ENCODE measurements at places on chromosomes 1 and 21.

DNA sequence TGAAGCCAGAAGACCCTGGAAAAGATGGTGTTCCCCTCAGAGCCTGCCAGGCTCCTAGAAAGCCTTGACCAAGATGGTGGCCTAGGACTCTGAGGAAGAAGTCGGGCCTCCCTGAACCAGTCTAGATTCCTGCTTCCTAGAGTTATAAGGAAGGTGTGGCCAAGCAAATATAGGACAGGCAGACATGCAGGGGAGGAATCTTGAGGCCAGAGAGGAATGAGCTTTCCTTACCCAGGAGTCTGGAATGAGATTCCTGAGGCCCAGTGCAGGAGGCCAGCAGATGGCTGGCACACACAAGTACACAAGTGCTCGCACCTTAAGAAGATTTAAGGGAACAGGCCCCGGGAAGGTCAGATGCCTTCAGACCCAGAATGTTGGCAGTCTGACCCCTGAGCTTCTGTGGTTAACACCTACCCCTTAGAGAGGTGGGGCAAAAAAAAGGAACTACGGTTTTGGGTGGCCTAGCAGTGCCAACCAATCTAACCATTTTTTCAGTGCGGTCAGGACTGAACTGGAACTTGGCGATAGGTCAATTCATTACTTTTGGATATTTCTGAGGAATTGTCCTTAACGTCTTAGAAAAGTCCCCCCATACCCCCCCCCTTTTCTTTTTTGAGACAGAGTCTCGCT lies 73.3 kb downstream of the MDM4 start:
- DNase-seq: no peak

DNA sequence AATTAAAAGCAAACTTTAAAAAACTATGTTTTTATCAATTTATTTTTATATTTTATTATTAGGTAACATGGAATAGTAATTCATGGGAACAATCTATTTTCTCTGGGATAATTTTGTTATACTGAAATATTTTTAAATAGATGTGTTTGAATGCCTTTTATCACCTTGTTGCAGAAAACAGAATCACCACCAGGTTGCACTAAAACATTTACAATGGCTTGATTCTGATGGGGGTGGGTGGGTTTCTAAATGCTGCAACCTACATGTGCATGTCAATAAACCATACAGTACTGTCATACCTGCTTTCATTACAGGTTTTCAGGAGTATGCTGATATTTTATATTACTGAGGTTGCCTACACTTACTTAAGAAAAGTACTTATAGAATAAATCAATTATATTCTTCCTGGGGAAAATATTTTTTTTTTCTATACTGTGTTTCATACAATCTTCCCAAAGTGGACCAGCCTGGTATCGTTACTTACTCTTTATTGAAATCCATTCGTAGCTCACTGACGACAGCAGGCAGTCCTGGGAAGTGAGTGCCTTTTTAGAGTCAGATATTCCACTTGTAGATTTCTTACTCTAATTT lies 132.8 kb downstream of the PTPRC start:
- DNase-seq: no peak

DNA sequence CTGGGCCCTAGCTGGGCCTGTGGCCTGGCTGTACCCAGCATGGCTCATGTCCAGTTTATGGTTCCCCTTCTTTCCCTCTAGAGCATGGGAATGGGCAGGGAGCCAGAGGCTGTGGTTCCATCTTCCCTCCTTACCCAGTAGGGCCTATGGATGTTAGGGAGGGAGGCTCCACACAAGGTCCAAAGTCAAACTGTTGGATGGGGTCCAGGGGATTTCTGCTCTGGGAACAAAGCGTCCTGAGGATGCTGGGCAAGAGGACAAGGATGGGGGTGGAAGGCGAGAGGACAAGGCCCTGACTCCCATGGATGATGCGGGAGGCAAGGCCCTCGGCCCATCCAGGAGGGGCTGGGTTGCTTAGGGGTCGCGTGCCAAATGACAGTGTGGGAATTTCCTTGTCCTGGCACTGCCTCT lies 17.3 kb downstream of the CSF1 start:
- no peak for DNase-seq

DNA sequence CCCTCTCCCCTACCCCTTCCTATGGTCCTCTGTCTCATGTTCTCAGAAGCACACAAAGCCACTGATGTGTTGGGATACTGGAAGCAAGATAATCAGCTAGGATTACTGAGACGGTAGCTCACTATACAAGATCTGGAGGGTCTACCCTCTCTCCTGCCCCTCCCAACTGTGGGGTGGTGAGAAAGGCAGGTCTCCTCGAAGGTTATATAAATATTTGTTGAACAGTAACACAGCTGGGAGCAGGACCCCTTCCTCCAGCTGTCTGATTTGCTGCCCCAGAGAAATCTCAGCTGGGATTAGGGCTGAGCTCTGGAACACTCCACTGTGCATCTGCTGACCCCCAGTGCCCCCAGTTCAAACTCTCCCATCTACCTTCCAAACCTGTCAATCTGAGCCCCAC lies 94.2 kb upstream of the IPO9 start:
- no peak for DNase-seq

DNA sequence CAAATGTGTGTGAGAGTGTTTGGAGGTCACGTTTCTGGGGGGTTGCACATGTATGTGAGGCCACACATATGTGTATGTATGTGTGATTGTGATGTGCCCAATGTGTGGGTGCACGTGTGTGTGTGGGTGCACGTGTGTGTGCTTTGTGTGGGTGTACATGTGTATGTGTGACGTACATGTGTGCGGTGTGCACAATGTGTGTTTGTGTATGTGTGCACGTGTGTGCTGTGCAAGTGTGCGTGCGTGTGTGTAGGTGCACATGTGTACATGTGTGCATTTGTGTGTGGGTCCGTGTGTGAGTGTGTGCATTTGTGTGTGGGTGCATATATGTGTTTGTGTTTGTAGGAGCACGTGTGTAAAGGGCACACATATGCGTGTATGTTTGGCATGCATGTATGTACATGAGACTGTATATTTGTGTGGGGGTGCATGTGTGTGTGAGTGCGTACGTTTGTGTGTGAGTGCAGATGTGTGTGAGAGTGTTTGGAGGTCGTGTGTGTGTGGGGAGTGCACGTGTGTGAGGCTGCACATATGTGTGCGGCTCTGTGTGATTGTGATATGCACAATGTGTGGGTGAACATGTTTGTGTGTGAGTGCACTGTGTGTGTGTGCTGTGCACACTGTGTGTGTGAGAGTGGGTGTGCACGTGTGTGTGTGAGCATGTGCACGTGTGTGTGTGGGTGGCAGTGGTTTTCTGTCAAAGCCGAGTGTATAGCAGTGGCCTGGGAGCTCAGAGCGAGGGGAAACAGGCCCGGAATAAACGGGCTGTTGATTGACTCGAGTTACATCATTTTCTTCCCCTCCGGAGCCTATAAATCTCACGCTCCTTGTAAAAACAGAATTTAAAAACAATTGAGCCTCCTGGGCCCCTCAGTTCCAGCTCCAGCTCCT lies 132.7 kb upstream of the ARHGEF16 start:
- no peak for DNase-seq

DNA sequence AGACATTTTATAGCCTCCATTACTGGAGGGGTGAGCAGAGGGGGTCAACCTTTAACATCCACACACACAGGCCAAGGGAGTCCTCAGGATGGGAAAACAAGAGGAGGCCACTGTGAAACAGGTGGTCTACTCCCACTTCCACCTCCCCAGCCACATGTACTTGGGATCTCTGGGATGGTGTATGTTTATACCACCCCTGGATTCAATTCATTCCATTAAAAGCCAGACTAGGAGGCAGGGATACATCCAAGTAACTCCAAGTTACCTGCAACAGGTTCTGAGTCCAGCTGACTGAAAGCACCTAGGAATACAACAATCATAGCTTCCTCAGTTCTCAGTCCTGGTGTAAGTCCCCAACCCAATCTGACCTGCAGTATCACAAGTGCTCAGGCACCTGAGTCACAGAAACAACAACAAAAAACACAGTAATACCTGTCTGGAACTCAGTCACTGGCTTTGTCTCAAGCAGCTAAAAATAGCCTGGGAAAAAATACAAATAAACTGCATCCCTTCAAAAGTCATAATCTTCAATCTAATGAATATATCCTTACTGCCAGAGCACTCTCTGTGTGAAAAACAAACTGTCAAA lies 9.8 kb downstream of the ERI3 start:
- DNase-seq: no peak

DNA sequence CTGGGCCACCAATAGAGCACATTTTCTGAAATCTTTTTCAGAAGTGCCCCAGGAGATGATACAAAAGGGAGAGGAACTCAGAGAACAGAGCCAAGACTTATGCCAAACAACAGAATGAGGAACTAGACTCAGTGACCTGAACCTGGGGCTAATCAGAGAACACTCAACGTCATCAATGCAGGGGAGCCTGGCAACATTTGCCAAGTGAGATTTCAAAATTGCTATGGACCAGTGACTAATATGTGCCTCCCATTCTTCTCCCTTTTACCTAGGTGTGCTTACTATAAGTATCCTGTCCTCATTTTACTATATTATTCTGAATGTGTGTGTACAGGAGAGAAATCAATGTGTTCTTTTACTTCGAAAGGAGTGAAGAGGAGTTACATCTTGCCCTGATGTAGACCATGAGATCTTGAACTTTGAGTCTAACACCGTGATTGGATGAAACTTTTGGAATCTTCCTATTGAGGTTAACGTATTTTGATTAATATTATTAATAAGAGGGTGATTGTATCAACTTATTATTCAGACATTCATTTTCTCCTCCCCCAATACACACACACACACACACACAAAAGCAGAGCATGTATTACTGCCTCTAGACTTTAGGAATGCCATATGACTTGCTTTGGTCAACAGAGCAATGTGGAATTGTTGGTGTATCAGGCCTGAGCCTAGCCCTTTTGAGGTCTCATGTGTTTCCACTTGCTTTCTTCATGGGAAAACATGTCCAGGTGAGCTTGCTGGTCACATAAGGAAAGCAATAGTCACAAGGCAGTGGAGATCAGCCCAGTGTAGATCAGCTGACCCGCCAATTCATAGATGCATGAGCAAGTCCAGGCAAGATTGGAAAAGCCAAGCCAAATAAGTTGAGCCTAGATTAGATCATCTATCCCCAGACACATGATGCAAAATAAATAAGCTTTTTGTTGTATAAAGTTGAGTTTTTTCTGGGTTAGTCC lies 80.3 kb upstream of the ETS2 start:
- DNase-seq: no peak

DNA sequence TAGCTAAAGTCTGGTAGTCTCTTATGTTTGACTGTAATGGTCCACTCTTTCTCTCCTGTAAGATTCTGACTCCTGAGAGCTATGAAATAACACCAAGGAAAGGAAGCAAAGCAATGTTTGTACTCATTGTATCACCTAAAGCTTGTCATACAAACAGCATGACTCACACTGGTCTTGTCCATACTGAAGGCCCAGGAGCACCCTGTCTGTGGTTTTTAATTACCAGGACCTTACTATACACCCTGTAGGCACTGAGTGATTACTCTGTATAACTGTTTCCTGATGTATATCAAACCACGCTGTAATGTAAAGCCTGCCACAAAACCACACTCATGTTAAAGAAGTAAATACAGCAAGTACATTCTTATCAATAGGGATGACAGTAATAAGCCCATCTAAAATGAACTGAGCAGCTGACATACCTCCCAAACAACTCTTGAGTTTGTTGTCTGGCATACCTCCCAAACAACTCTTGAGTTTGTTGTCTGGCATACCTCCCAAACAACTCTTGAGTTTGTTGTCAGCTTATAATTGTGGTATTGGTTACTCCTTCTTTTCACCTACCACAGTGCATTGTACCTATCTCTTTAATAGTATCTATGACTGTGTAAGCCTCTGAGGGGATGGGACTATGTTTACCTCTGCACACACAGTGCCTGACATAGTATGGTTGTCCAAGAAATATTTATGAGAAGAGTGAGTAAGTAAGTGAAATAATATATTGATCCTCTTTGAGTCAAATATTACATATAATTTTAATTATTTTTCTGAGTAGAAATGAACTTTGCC lies 11.6 kb upstream of the TNFSF18 start:
- no peak for DNase-seq

GRCh38 chr1:6316240-6317097 lies 55.6 kb upstream of the GPR153 start:
- DNase-seq: no peak

GRCh38 chr1:195186544-195186943 lies 1421.7 kb downstream of the KCNT2 start:
- DNase-seq: no peak

DNA sequence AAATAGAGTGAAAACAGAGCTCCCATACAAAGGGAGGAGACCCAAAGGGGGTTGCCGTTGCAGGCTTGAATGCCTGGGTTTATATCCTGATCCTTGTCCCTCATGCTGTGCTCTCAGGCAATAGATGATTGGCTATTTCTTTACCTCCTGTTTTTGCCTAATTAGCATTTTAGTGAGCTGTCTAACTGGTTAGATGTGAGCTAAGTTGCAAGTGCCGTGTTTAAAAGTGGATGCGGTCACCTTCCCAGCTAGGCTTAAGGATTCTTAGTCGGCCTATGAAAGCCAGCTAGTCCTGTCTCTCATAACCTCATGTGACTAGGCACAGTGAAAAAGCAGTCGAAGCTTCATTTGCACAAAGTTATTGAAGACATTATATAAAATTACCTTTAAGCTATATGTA lies 356.7 kb upstream of the TMPRSS15 start:
- no peak for DNase-seq

DNA sequence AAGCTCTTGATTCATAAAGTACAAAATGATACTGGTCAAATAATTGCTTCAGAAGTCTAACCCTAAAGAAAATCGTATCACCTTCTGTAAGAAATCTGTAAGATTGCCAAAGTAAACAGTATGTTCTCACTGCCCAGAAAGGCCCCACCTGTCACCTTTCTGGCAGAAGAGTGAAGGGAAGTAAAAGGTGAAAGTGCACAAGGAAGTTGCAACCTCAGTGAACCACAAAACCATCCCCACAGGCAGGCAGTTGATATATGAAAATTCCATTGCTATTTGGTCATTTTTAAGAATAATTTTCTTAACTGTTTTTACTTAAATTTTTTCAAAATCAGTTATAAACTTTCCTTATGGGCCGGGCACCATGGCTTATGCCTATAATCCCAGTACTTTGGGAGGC lies 48.5 kb upstream of the FBXO28 start:
- no peak for DNase-seq

DNA sequence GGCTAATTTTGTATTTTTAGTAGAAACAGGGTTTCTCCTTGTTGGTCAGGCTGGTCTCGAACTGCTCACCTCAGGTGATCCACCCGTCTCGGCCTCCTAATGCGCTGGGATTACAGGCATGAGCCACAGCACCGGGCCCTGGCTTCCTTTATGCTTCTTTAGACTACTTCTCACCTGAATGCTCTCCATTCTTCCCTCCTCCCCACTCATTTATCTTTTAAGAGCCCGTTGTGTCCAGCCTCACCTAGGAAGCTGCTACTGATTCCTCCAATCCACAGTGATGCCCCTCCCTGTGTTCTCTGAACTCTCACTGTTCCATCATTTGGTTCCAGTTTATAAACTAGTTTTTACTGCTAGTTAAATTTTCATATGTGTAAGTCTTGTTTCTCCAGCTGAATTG lies 44.9 kb upstream of the NR5A2 start:
- no peak for DNase-seq

DNA sequence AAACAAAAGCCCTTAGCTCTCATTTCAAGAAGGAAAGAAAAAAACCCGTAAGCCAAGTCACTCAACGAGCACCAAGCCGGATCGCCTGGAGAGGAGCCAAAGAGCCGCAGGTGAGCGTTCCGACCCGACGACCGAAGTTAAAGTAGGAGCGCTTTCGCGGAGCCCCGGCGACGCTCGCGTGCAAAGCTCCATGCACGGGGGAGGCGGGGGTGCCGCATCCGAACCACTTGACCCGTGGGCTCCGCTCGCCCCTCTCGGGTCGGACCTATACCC lies 382 bp downstream of the GPBP1L1 start:
- DNase-seq: no peak

- no peak for DNase-seq
These were observed 56.2 kb downstream of the TAS1R2 start for GRCh38 chr1:18803151-18803791.

GRCh38 chr1:70426154-70427131 lies 15.4 kb downstream of the CTH start:
- DNase-seq: no peak
